CD4-positive, alpha-beta memory T cell (primary cell): ENCODE measurements at places on chromosomes 2 and 18. TPM values are rescaled to one million over a fixed set of nuclear protein-coding genes. Genes with fewer than 3 reads are reported as not detected.

- DNase-seq, result no peak
Measured at GRCh38 chr18:21443776-21444464, 156.6 kb downstream of the ESCO1 start.

GRCh38 chr2:54428108-54428831 is 27.9 kb upstream of the SPTBN1 start:
- DNase-seq, result no peak

The MOGAT1 gene
- not detected for total RNA-seq

DNA sequence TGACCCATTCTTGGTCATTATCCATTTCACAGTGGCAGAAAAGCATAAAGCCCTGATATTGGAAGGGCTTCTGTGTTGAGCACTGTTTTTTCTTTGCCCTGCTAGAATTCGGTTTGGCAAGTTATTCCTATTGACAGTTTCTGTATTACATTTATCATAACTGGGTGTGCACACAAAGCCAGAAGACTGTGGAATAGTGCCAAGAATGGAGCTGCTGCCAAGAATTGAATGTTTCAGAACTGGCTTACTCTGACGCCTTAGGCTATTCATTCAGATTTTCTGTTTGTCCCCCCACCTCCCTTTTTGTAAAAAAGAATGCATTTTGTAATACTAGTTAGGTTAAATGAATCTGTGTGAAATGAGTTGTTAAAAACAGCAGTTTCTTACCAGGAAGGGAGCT is 12.7 kb downstream of the KDM3A start:
- DNase-seq, result no peak

The FAM161A gene
- 4.9 TPM for total RNA-seq

GRCh38 chr2:53051157-53051556 is 716.4 kb upstream of the CHAC2 start:
- DNase-seq, result no peak

DNA sequence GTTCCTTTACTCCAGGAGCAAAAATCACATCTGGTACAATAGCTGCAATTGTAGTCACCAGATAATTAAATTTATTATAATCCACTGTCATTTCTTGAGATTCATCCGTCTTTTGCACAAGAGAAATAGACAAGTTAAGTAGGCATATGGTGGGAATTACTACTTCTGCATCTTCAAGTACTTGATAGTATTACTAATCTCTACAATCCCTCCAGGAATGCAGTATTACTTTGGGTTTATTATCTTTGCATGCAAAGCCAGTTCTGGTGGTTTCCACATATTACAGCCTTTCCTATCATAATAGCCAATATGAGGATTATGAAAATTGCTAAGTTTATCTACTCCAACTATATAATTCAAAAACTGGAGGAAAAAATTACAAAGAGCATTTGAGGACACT is 254.1 kb downstream of the IKZF2 start:
- no peak for DNase-seq

- no peak for DNase-seq
Measured at GRCh38 chr18:55106466-55106865, 147.2 kb upstream of the CCDC68 start.

GRCh38 chr2:8646731-8647461 is 35.0 kb upstream of the ID2 start:
- DNase-seq, result no peak

- DNase-seq, result no peak
Measured at GRCh38 chr2:21257621-21258020, 133.9 kb downstream of the TDRD15 start.

The TEKT4 gene
- not detected for total RNA-seq

DNA sequence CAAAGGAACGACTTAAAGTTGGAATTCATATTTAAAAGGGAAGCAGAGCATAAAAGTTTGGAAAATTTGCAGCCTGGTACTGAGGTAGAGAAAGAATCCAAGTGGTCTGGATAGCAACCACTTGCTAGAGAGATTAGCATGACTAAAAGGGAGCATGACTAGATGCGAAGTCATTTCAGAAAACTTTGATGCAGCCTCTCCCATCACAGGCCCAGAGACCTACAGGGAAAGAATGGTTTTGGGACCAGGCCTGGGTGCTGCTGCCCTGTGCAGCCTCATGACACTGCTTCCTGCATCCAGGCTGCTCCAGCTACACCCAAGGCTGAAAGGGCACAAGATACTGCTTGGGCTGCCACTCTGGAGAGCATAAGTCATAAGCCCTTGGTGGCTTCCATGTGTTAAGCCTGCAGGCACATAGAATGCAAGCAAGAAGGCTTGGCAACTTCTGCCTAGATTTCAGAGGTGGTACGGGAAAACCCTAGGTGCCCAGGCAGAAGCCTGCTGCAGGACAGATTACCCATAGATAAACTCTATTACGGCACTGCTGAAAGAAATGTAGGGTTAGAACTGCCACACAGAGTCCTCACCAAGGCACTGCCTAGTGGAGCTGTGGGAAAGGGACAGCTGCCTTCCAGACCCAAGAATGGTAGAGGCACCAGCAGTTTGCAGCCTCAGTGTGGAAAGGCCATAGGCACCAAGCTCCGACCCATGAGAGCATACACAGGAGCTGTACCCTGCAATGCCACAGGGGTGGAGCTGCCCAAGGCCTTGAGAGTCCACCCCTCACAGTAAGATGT is 12.6 kb upstream of the CHN1 start:
- DNase-seq, result no peak

The LINC00305 gene
- not detected for total RNA-seq
